ENCODE measurements at places on chromosomes 6 and 20.

- DNase-seq, result no peak
Measured at GRCh38 chr6:47633141-47633540, 65.2 kb upstream of the ADGRF4 start.

GRCh38 chr6:166852451-166852975 lies 103.8 kb downstream of the RNASET2 start:
- DNase-seq, result no peak

- DNase-seq, result no peak
Measured at GRCh38 chr6:143507358-143508145, 4.0 kb downstream of the FUCA2 start.

DNA sequence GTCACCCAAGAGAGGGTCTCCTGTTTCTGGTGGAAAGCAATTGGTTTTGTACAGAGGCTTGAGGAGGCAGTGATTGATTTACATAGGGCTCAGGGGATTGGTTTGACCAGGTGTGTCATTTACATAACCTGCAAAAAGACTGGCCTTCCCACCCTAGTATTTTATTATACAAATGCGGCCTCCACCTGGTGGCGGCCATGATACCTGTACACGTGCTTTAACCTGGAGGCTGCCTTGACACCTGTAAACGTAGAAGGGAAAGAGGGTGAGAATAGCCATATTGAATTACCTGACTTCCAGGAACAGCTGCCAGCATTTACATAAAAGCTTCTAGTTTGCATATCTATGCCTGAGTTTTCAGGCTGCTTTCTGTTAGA lies 48.7 kb downstream of the HLA-DPB1 start:
- no peak for DNase-seq

- DNase-seq, result no peak
Measured at GRCh38 chr6:137601471-137601870, 107.3 kb upstream of the OLIG3 start.

GRCh38 chr20:8562356-8562755 lies 430.3 kb downstream of the PLCB1 start:
- DNase-seq, result no peak

GRCh38 chr20:49965781-49966305 lies 16.9 kb upstream of the SNAI1 start:
- no peak for DNase-seq

DNA sequence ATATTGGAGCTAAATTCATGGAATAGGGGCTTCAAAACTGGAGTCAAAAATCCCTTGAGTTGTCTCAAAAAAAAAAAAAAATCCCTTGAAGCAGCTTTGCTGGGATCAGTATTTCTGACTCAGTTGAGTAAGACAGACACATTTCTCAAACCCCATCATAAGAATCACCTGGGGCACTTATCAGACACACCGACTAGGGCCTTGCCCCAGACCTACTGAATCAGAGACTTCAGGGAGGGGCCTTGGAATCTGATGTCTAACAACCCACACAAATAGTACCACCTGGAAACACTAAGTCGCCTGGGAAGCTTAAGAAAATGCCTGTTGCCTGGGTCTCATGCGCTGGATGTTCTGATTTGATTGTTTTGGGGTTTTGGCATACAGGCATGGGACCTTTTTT lies 44.9 kb upstream of the RNF144B start:
- no peak for DNase-seq

GRCh38 chr20:38878866-38879265 lies 47.4 kb upstream of the FAM83D start:
- DNase-seq, result no peak

- DNase-seq, result peak; percentile 72
Measured at GRCh38 chr6:89475634-89476033, 42.7 kb downstream of the ANKRD6 start.
